Coronary artery (tissue), 2 donors: ENCODE measurements at places on chromosomes 5 and 9.
A peak's percentile ranks its signal among the peaks of the same experiment; 100 is the strongest.

- no peak for DNase-seq
Measured at GRCh38 chr9:72037571-72037970, 22.8 kb downstream of the C9orf57 start.

- DNase-seq, result no peak
Measured at GRCh38 chr5:14172149-14172795, 29.1 kb downstream of the TRIO start.

- DNase-seq, result no peak
Measured at GRCh38 chr5:179975713-179976134, 68.0 kb upstream of the TBC1D9B start.

DNA sequence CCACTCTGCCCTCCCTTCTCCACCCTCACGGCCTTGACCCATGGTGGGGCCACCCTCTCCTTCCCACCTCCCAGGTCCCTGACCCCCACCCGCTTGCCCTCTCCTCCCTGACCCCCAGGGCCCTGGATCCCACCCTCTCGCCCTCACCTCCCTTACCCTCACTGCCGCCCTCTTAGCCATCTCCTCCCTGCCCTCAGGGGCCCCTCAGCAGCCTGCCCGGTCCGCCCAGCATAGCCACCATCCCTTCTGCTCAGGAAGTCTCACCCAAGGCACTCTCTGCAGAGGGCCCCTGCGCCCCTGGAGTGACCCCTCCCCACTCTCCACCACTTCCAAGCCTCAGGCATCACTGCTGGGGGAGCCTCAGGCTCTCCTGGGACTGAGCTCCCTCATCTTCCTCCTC lies 66.3 kb downstream of the MRPL36 start:
- no peak for DNase-seq

DNA sequence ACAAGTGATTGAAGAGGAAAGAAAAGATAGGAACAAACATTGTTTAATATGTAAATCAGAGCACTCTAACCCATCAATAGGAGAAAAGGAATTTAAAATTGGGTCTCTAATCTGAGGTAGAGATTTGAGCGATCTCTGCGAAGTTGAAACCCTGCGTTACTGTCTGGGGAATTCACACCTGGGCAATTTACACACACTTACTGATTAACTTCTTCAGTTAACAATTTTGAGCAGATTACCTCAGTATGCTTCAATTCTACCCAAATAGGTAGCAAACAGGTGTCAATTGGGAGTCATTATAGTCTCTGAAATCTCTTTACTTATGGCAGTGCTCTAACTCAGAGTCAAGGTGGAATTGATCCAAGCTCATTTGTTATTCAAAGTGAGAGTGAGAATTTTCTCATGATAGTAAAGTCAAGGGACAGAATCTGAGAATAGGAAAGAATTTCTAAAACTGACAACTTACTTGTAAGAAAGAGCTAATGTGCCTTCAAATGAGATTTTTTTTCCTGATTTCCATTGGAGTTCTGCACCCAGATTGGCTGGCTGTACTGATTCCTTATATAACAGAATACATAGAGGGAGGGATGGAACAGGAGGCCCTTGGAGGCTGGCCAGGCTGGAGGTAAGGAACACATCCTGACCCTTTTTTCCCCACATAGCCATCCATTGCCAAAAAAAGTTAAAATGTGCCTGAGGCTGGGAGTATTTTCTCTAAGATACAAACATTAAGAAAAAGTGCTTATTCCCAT lies 27.1 kb upstream of the IFNA14 start:
- no peak for DNase-seq

- DNase-seq, result no peak
Measured at GRCh38 chr9:77811832-77812231, 163.7 kb upstream of the GNA14 start.

GRCh38 chr9:77946296-77946695 lies 85.3 kb downstream of the GNAQ start:
- no peak for DNase-seq

- DNase-seq, result no peak
Measured at GRCh38 chr5:148912146-148912545, 85.7 kb downstream of the ADRB2 start.

GRCh38 chr9:93536167-93536566 lies 40.2 kb upstream of the PHF2 start:
- DNase-seq, result no peak

GRCh38 chr9:86062845-86063693 lies 36.3 kb downstream of the GOLM1 start:
- no peak for DNase-seq

DNA sequence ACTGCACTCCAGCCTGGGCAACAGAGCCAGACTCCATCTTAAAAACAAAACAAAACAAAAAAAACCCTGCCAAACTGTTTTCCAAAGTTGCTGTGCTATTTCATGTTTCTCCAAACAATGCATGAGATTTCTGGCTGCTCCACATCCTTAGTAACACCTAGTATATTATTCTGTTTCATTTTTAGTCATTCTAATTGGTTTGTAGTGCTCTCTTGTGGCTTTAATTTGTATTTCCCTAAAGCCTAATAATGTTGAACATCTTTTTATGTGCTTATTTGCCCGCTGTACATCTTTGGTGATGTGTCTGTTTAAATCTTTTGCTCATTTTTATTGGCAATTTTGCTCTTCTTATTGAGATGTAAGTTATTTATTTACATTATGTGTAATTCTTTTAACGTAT lies 18.4 kb upstream of the TTC1 start:
- DNase-seq, result no peak

DNA sequence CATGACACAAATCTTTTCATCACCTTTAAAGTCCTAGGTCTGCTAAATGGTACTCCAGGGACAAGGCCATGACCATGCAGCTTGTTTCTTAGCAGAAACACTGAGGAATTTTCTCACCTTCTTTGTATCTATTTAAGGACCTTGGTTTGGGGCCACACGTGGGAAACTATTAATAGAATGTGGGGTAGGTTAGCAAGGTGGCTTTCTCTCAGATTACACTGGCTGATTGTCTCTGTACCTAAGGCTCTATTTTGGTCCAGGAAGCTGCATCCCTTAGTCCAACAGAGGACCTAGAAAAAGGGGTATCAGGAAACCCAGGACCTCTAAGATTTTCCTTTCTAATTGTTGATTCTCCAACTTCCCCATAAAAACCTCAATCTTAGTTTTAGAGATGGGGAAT lies 36.3 kb upstream of the FRMD3 start:
- no peak for DNase-seq

GRCh38 chr5:169842699-169843098 lies 137.6 kb downstream of the INSYN2B start:
- no peak for DNase-seq

GRCh38 chr9:86637515-86637914 lies 283.3 kb upstream of the TUT7 start:
- no peak for DNase-seq

DNA sequence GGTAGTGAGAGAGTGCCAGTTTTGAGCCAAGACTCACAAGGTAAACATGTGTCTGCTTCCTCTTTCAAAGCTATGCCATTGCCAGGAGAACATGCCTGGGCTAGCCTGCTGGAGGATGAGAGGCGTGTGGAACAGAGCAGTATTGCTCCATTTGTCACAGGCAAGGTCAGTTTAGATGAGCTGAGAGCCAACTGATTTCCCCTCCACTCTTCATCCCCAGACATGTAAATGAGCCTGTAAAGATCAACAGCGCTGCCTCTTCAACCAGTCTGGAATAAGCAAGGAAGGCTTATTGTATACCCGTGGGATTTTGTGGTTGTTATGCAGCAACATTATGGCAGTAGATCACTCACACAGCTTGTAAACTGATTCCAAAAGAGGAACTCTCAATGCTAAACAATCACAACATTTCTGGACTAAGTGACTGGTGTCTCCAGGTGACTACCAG lies 8.2 kb upstream of the GDNF start:
- no peak for DNase-seq

- DNase-seq, result no peak
Measured at GRCh38 chr9:115393976-115394775, 276.2 kb upstream of the TNC start.

DNA sequence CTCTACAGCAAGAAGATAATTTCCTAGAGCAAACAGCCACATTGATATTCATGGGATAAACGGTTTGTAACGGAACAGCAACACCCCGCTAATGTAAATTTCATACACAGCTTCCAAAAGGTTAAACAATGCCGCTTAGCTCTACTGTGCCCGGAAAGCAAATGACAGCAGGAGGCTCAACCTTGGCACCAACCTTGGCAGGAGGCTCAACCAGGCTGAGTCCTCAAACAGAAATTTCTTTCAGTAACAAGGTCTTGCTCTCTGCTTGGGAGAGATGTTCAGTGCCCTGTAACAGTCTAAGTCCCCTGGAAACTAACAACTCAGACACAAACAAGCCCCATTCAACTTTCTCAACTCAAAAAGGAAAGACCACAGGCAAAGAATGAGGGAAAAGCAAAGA lies 11.1 kb upstream of the PPP1R2B start:
- no peak for DNase-seq

- no peak for DNase-seq
Measured at GRCh38 chr5:103804711-103805110, 242.1 kb upstream of the NUDT12 start.

GRCh38 chr5:128844354-128844923 lies 120.8 kb upstream of the SLC27A6 start:
- DNase-seq, result no peak

DNA sequence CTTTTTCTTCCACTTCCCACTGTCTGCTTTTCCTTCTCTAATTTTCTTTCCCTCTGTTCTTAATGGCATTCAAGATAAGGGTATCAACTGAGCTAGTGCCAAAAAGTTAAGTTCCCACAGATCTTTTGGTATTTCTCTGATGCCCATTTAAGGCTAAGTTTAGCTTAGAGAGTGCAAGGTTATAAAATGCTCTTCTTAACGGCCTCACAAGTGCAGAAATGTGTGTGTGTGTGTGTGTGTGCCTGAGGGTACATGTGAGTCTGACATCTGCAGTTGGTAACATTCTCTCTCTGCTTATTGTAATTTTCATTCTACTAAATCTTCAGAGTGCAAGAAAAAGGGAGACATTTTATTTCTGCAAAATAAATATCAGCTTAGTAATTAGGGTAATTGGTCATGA lies 24.2 kb downstream of the FBN2 start:
- DNase-seq, result no peak

- no peak for DNase-seq
Measured at GRCh38 chr5:125446986-125447385, 700.5 kb upstream of the ZNF608 start.

DNA sequence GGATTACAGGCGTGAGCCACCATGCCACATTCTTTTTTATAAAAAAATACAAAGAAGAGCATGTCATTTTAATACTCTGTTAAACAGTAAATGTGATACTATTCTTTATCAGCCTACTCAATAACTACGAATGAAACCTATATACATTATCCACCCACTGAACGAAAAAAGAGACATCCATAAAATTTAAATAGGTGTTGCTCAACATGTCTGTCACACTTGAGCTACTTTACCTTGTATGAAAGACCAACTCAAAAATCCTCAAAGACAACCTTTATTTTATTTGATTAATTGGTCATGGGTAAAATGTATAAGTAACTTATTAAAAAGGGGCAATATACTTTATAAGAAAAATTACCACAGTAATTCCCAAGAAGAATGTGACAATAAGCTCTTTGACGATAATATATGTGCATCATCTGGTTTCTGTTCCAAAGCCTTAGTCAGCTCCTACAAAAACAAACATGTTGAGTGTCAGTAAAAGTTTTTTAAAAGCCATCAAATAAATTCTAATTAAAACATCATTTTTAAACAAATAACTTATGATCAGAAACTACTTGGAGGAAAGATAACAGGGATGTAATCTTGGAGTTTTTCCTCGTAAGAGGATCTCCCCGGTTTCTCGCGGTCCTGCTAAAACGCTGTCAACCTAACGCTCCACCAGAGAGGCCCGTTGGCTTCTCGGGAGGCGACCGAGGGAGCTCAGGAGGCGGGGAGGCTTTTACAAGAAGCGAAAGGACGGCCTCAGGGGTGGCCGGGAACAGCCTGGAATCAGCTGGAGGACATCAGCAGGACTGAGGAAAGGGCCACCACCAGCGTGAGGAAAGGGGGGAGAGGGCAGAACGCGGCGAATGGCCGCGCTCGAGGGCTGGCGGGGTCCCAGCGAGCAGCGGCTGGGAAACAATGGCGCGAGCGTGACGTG lies 13.5 kb upstream of the ANKRD18B start:
- peak; percentile 76 for DNase-seq

- DNase-seq, result no peak
Measured at GRCh38 chr5:169272731-169273427, 28.1 kb downstream of the SLIT3 start.

DNA sequence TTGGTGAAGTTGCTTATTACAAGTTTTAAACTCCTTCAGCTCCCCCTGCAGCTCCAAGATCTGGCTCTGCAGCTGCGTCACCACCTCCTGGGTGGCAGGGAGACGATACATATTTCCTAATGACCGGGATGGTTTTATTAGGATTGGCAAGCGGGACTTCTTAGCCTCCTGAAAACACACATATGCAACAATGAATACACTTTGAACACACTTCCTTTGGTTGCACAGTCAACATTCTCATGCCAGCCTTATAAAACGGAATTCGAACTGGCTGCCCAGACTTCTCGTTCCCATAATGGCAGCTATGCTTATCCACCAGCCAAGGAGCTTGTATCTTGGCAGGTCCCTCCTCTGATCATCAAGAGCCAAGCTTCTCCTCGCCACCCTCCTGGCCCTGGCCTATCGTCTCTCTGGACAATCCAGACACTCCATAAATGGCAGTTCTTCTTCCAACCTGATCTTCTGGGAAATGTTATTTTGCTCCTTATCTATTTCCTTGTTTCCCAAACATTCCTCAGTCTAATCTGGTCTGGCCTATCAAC lies 131.9 kb downstream of the CDK5RAP2 start:
- DNase-seq, result no peak

DNA sequence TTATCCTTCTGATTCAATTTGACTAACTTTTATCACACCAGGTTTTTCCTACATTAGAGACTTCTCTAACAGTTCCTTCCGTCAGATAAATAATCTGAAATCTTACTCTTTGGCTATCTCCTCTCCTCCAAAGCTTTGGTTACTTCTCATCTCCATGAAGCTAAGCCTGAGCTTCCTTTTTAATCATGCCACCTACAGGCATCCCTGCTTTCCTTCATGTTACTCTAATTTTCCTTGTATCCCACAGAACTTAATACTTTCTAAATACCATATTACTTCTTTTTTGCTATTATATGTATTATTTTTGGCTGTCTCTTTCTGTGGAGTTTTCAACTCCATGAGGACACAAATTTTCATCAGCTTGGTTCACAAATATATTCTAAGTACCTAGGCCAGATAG lies 49.7 kb downstream of the C9 start:
- DNase-seq, result no peak

DNA sequence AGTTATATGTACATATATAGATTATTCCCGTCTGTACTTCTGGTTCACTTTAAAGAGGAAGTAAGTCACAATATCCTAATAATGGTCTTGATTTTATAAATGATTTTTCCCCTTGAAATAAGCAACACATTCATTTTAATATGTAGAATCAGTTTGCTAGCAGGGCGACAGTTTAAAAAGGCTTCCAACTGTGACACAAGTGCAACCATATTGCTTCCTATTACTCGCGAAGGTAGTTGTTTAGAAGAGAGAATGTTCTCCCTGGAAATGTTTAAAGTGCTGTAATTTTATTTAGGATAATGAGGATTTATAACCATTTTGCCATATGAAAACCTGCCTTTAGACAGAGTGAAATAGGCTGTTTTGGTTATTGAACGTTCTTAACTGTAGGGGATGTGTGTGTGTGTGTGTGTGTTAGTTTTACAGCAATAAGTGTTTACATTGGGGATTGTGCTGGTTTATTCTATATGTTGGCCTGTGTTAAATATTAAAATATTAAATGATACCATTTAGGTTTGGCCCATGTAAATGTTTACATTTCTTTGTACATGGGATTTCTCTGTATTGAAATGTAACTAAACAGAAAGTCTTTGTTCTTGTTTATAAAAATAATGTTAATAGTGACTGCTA lies 138.3 kb downstream of the PBX3 start:
- DNase-seq, result no peak

- DNase-seq, result no peak
Measured at GRCh38 chr5:139443831-139444453, 4.6 kb upstream of the DNAJC18 start.
